ENCODE measurements at places on chromosomes 13 and 19. TPM values are rescaled to one million over a fixed set of nuclear protein-coding genes. Genes with fewer than 3 reads are reported as not detected.

- H3K27me3 ChIP-seq: no peaks in the 10 kb centered on the region
- no peak overlapping the region for H3K4me3 ChIP-seq
- H3K36me3 ChIP-seq: no peaks in the 10 kb centered on the region
- H3K4me1 ChIP-seq: peaks cover 22% of the 10 kb centered on the region
- DNase-seq: no peak
Measured at GRCh38 chr13:25847145-25847544, 204.7 kb downstream of the SHISA2 start.

Gene KCNJ14
- total RNA-seq: 0.61 TPM

DNA sequence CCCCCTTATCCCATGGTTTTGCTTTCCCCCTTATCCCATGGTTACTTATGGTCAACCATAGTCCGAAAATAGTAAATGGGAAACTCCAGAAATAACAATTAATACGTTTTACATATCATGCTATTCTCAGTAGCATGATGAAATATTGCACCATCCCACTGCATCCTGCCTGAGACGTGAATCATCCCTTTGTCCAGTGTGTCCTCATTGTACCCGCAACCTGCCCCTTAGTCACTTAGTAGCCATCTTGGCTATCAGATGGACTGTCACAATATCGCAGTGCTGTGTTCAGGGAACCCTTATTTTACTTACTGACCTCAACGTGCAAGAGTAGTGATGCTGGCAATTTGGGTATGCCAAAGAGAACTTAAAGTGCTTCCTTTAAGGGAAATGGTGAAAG lies 10.5 kb upstream of the NBEA start:
- H3K27me3 ChIP-seq: no peaks in the 10 kb centered on the region
- H3K4me3 ChIP-seq: no peak overlapping the region
- no peaks in the 10 kb centered on the region for H3K36me3 ChIP-seq

DNA sequence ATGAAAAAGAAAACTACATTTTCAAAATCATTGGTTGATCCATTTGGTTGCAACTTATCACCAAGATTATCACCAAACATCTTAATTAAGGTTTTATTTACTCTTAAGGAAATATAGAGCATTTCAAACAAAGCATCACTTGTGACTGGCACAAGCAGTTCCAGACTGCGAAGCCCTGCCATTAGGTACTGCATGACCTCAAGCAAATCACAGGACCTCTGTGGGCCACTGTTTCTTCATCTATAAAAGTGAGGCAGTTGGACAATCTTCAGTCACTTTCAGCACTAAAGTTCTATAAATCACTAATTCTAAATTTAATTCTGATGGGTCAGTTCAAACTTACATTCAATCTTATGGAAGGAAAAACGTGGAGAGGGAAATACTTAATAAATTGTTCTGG lies 2.0 kb downstream of the ELF1 start:
- H3K27ac ChIP-seq: peak overlapping the region; percentile 97
- no peak for DNase-seq
- peaks cover 59% of the 10 kb centered on the region for H3K4me1 ChIP-seq

DNA sequence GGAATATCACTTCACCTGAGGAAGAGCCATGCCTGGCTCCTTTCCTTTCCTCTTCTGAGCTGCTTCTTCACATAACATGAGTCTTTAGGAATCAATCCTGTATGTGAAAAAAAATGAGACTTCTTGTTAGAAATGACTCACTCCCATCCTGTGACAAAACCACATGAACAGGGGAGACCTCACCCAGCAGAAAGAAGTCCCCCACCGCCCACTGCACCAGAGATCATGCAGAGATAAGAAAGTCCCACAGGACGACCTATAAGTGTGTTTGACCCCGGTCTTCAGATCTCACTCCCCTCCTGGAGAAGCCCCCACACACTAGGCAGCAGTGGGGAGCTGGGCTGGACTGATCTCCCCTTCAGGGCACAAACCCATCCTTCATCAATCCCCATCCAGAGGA lies 7.8 kb downstream of the ZNF600 start:
- H3K27me3 ChIP-seq: no peaks in the 10 kb centered on the region
- no peak overlapping the region for H3K4me3 ChIP-seq
- no peaks in the 10 kb centered on the region for H3K4me1 ChIP-seq

- no peak overlapping the region for H3K27ac ChIP-seq
- peaks cover 49% of the 10 kb centered on the region for H3K36me3 ChIP-seq
Measured at GRCh38 chr19:35156673-35157014, 2.1 kb downstream of the FXYD5 start.
